ENCODE measurements at places on chromosomes 11 and 22.
A peak's percentile ranks its signal among the peaks of the same experiment; 100 is the strongest.

DNA sequence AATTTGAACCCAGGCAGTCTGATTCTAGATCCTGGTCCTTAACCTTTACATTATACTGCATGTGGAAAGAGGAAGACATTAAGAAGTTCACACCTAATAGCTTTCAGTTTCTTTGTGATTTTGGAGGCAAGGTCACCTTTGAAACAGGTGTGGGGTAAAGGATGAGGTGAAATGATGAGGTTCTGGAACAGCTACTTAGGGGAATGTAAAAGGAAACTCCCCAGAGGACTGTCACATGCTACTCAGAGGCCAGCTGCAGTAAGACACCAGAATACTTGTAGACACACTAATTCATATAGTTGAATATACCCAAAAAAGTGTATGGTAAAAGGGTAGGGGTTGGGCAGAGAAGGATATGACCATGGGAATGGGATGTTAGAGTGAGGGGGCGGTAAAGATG is 5.4 kb downstream of the APIP start:
- DNase-seq = no peak

DNA sequence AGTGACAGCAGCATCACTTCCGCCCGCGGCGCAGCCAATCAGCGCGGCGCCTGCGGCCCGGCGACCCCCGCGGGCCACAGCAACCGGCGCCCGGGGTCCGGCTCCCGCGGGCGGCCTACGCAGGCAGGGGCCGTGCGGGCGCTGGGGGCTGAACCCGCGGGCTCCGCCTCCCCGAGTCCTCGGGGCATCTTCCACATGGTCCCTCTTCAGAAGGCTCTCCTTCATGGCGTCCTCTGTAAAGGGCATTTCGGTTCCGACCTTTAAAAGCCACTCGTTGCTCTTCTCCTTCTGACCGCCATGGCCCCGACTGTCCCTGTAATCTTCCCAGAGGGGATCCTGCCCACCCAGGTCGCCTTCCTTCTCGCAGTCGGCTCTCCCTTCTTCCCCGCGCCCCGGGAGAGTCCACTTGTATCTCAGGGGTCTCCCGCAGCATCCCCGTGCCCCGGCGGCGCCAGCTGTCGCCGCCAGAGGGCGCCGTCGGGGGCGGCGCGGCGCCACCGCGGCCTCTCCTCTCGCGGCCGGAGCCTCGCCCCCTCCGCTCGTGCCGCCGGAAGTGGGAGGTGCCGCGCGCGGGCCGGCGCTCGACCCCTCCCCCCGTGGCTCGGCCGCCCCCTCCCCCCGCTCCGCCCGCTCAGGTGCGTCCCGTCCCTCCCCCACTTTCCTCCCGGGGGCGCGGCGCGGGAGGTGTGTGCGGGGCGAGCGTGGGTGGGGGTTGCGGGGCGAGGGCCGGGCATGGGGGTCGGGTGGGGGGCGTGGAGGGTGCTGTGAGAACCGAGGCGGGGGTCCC is at the start of gene RNF214:
TSS of gene RNF214 (plus strand) at position 580 of the 787 bp plus-strand sequence. CDS start 1,602 bp downstream, outside the sequence.
- DNase-seq = peak; percentile 77

GRCh38 chr11:10304495-10305261 is at the start of gene ADM:
ADM (plus strand) TSS chr11:10305073; CDS start chr11:10305701, 628 bp downstream.
- no peak for DNase-seq

DNA sequence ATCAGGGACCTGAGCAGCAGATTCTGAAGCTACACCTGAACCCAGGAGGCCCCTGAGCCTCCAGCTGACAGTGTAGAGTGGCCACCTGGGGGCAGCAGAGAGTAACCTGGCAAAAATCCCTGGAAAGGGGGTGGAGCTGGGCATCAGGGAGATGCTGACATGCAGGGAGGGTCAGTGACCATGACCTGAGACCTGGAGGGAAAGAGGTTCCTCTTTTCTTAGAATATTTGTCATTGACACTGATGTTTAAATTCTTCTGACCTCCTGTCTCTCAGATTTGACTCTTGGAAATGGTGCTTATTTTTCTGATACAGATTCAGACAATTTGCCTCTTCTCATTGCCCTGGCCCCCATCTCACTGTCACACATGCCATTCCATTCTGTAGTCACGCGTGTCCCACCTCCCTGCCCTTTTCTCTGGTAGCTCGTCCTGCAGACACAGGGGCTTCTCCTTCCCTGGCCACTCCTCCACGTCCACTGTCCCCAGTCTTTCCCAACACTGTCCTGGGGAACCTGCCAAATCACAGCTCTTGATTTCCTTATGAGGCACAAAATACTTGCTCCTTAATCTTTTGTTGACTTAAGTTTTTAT is 117.2 kb upstream of the IGLL5 start:
- DNase-seq = peak; percentile 42

- peak; percentile 89 for DNase-seq
Observed at GRCh38 chr11:19441752-19442553, 201.2 kb upstream of the E2F8 start.

DNA sequence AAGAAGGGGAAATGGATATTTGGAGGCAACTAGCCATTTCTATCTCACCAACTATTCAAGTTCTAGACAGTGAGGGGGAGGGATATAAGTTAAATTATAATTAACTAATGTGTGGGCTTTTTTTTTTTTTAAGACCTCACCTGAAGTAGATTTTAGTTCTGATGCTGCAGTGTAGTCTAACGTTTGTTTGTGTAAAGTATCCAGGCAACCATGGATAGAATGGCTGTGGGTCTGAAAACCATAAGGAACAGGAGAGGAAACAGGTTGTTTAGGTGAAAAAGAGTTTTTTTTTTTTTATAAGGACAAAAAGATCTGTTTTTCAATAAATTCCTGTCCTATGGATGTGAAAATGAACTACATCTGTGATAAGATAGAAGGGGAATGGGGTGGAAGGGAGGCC is 262.4 kb upstream of the PLET1 start:
- DNase-seq = no peak

DNA sequence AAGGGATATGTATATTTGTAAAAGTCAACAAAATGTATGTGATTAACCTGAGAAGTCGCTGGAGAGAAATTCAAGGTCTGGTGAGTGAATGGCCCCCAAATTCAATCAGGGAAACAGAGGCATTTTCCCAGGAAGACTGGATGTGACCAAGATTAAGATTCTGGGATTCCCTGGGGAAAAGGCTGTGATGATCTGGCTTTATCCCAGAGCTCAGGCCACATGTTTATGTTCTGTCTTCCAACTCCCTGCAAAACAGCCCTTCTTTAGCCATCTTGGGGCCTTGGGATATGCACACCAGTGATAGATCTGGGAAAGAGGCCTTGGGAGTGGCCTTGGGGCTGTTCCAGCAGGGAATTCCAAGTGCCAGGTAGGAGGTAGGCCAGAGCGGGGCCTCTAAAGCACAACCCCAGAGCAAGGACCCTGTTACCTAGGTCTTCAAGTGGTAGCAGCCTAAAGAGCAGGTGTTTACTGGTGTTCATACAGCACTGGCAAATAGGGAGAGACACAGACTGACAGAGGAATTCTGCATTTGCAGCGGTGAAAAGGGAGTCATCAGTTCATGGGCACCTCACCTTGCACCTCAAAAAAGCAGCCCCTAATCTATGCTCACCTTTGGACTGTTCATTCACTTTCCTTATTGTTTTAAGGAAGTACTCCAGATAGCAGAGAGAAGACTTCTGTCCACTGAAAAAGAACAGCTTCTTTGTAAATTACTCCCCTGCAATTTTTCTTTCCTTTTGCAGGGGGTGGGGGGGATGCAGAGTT is 312.4 kb downstream of the BUD13 start:
- no peak for DNase-seq

DNA sequence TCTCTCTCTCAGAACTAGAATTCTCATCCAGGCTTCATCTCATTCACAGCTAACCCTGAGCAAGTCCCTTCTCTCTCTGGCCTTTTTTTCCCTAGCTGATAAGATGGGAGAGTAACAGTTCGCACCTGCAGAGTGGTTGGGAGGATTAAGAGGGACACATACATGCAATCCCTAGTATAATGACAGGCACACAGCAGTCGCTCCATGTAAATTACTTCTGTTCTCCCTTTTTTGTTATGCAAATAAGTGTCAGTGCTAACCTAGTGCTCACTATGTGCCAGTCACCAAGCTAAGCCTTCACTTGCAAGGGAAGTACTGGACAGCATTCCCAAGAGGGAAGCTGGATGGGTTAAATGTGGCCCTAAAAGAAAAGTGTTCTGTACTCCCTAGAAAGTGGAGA is 63.4 kb downstream of the TENM4 start:
- no peak for DNase-seq

DNA sequence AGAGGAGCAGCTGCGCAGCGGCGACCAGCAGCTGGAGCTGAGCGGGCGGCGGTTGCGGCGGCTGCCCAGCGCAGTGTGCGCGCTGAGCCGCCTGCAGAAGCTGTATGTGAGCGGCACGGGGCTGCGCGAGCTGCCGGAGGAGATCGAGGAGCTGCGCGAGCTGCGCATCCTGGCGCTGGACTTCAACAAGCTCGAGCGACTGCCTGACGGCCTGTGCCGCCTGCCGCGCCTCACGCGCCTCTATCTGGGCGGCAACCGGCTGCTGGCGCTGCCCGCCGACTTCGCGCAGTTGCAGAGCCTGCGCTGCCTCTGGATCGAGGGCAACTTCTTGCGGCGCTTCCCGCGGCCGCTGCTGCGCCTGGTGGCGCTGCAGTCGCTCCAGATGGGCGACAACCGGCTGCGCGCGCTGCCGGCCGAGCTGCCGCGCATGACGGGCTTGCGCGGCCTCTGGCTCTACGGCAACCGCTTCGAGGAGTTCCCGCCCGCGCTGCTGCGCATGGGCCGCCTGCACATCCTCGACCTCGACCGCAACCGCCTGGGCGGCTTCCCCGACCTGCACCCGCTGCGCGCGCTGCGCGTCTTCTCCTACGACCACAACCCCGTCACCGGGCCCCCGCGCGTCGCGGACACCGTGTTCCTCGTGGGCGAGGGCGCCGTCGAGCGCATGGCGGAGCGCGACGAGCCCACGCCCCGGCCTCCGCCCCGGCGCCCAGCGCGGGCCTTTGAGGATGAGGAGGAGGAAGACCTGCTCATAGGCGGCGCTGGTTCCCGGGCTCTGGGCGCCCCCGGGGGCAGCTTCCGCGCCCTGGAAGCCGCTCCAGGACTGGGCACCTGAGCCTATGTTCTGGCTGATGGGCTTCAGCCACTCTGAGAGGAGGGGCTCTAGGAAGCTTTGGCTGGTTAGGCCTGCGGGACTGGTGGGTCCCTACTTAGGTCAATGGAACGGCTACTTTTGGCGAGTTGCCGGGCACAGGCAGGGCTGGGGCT is 787 bp downstream of the LRRC10B start:
- peak; percentile 80 for DNase-seq

- DNase-seq = no peak
Observed at GRCh38 chr11:63933459-63933858, 5.3 kb upstream of the NAA40 start.

- DNase-seq = no peak
Observed at GRCh38 chr11:120586728-120587127, 75.2 kb downstream of the GRIK4 start.

DNA sequence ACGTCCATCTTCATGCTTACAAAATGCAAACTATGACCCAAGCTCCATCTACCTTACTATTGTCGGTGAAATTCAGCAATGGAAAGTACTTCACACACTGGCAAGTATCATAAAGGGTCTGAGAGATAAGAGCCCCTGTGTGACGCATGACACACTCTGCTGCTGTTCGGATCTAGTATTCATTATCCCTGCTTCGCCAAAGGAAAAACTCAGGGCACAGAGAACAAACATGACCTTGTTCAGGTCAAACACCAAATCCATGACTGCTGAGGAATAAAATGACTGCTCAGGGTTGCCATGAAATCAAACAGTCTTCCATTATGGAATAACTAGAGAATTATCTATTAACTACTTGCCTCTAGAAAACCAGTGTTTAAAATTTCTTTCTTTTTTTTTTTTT is 73.0 kb downstream of the MICAL3 start:
- no peak for DNase-seq

- DNase-seq = no peak
Observed at GRCh38 chr22:29827091-29827490, 11.0 kb downstream of the ASCC2 start.

DNA sequence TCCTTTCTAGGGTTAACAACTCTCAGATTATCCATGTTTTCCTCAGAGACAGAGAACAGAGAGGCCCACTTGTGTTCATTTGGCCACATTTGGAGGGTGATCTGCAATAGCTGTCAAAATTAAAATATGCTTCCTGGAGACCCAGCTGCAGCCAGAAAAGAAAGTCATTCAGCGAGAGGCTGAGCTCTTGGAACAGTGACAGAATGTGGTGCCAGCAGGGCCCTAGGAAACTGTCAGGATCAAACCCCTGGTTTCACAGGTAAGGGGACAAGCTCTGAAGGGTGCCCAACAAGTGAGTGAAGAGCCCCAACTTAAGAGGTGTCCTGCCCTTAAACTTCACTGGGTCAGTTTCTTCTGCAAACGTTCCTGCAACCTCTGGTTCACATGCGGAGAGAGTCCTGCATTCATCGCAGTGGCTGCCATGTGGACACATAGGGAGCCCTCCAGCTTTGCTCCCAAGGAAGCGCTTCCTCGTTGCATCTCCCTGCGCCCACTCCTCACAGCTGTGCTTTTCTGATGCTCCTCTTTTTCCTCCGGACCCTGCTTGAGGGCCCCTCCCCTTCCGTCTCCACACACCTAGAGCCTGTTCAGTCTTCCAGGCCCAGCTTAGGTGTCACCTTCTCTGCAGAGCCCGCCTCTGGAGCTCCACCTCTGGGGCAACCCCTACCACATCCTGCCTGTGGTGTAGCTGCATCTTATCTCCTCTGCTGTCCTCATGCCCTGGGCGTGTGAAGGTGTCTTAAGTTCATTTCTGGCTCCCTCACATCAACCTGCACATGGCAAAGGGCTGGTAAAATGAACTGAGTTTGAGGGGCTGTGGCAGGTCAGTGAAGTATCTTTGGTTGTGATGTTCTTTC is 3.9 kb downstream of the UCP3 start:
- DNase-seq = peak; percentile 87

All from activated CD4-positive, alpha-beta T cell treated with anti-CD3 and anti-CD28 coated beads, Interleukin-2, Interleukin-4, amounts not matched to agents 100 ng/mL and 50 ng/mL, durations not matched to agents 16 hours and 8 hours (primary cell).